Left kidney (tissue), 8 donors: ENCODE measurements at places on chromosomes 13 and 19.

GRCh38 chr13:94343243-94343585, 136.3 kb downstream of the DCT start:
- DNase-seq, result no peak

GRCh38 chr13:99225078-99225477, 24.4 kb downstream of the UBAC2 start:
- no peak for DNase-seq

DNA sequence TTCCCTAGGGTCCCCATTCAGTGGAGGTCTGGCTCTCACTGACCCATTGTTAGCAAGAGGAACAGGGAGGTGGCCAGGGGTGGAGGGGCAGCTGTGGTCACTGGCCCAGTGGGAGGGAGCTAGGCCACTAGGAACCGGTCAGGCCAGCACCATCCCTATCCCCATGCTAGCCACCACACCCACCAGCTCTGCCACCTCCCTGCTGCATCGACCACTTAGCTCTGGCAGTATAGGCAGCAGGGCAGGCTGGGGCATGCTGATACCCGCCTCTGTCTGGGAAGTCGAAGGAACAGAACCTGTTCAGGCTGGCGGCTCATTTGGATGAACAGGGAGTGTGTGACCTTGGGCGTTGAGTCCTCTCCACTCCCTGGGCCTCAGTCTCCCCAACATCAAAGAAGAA, 4.7 kb downstream of the PPP1R13L start:
- no peak for DNase-seq

GRCh38 chr13:88235441-88235840, 564.3 kb downstream of the SLITRK5 start:
- no peak for DNase-seq

DNA sequence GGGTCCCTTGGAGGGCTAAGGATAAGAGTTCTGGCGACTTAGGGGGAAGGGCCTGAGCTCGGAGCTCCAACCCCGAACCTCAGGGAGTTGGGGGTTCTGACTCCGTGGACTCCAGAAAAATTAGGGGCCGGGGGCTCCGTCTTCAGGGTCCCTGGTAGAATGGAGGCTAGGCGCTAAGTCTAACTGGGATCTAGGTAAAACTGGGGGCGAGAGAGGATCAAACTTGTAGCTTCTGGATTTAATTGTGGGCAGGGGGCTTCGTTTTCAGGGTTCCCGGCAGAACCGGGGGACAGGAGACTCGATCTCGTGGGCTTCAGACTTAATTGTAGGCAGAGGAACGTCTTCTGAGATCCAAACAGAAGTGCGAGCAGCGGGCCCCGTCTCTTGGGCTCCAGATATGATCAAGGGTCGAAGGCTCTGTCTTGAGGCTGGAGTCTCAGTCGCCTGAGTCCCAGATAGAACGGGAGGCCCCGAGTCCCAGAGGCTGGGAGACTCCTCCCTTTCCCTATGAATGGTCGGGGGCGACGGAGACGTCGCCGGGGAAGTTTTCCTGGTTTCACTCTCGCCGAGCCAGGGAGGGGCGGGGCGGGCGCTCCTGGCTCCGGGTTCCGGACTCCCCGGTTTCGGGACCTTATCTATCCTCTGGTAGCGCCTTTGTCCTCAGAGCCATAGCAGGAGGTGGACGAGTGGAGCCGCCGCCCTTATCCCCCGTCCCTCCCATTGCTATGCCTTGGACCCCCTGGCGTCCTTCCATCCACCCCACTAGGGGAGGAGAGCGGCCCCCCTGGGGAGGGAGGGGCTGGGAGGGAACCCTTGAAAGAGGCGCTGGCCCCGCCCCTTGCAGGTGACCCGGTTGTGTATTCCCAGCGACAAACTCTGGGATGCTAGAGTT, 1.3 kb downstream of the NECTIN2 start:
- DNase-seq, result peak; percentile 69

- no peak for DNase-seq
Measured at GRCh38 chr13:36859259-36859658, 40.2 kb downstream of the RFXAP start.

DNA sequence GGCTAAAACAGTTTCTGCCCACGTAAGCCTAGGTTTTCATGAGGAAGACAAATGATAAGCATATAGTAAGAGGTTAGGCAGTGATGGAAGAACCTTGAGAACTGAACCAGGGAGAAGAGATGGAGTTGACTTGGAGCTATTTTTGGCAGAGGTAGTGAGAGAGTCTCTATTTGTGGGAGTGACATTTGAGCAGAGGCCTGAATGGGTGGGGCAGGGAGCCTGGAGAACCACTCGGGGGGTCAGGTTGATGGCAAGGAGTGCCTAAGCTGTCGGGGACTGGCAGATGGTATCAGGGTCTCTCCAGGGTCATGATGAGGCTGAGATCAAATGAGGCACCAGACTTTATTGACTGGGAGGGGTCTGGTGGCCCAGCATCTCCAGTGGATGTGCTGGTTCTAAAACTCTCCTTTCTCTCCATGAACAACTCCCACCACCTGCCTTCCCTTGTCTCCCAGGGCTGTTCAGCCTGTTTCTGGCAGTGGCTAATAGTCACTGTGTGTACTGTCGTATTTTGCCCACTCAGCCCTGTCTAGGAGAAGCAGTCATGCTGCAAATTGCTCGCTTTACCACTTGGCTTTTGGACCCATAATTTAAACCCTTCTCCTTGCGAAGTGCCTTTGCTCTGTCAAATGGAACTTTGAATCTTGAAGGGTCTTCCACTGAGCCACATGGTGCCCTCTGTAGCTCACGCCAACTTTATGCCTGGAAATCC, 3.6 kb downstream of the MAU2 start:
- DNase-seq, result no peak

DNA sequence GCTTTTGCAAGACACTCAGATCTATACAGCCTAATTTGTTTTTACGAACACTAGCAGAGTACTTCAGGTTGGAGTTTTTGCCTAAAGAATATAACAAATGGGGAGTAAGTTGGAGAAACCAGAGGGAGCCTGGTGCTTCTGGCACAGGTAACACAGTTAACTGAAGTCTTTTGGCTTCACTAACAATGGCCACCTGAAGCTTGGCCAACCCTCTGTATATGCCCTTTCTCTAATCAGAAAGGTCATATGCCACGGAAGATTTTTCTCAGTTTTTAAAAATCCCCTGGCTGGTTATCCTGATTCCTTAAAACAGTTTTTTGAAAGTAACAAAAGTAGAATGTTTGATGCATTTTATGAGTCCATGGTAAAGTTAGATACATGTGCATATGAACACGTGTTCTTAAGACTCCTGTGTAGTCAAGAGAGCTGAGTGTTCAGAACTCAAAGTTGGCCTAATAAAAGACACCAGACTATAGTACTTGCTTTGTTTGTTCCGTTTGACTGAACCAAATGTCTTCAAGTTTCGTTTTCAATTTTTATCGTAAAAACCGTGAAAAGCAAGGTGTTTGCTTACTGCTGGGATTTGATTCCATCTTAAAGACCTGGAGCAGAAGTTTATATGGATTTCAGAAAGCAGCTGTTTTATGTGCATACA, 137.5 kb downstream of the KCNRG start:
- no peak for DNase-seq

- DNase-seq, result no peak
Measured at GRCh38 chr13:58566176-58566575, 934.6 kb downstream of the PCDH17 start.

- DNase-seq, result no peak
Measured at GRCh38 chr19:56905631-56906150, 65.2 kb upstream of the PEG3 start.

- DNase-seq, result no peak
Measured at GRCh38 chr13:46812301-46812797, 15.4 kb upstream of the ESD start.

- DNase-seq, result no peak
Measured at GRCh38 chr19:12730064-12730463, 4.4 kb downstream of the TRIR start.

GRCh38 chr13:111900390-111901131, 166.4 kb upstream of the SOX1 start:
- peak; percentile 76 for DNase-seq

- DNase-seq, result no peak
Measured at GRCh38 chr19:24057144-24057543, 29.8 kb upstream of the ZNF254 start.

DNA sequence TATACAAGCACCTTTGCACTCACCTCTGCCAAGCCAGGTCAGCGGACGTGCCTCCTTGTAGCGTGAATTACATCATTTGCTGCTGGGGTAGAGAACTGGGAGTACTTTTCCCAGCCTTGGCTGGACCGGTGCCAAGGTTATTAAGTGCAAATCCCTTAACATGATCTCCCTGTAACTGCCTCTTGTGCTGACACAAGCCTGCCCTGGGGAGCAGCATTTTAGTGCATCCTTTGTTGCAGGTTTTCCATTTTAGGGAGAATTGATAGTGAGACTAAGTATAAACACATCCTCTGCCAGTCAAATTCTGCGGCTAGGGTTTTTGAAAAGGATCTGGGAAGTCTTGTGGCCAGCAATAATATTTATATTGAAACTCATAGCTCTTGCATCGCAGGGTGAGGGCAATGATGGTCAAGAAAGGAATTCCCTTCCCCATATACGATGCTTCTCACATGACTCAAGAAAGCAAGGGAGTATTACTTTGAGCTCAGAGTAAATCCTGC, 32.7 kb upstream of the DCLK1 start:
- peak; percentile 76 for DNase-seq

DNA sequence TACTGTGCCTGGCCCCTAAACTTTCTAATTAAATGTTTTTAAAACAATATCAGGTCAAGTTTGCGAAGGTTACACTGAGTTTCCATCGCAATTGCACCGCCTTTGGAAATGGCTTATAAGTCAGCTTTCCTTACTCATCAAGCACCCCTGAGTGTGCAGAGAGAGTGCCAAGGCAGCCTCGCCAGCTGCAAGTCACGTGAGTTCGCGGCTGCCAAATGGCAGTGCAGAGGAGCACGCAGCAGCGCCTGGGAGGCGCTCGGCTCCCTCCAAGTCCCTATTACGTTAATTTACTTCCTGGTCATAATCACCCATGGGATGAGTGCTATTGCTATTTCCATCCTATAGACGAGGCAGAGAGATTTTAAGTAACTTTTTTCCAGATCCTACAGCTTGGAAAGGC, 319.6 kb downstream of the TEX29 start:
- no peak for DNase-seq

- no peak for DNase-seq
Measured at GRCh38 chr13:101881593-101881992, 429.1 kb downstream of the ITGBL1 start.

DNA sequence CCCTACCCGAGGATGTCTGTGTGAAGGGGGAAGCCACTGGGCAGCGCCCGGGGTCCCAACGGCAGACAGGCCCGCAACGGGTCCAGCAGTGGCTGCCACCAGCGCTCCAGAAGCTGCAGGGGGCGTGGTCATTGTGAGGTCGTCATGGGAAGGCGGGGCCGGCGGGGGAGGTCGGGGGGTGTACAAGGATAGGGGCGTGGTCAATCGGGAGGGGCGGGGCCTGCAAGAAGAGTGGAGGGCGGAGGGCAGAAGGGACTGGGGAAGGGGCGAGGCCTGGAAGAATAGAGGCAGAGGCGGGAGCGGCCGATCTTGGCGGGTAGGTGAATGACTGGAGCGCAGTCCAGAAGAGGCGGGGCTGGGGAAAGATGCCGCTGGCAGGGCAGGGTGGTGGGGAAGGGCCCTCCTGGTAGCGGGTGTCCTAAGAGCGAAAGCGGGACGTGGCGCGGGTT, 4.4 kb downstream of the FUZ start:
- DNase-seq, result peak; percentile 88

- DNase-seq, result no peak
Measured at GRCh38 chr13:73069206-73069805, 10.5 kb downstream of the KLF5 start.

DNA sequence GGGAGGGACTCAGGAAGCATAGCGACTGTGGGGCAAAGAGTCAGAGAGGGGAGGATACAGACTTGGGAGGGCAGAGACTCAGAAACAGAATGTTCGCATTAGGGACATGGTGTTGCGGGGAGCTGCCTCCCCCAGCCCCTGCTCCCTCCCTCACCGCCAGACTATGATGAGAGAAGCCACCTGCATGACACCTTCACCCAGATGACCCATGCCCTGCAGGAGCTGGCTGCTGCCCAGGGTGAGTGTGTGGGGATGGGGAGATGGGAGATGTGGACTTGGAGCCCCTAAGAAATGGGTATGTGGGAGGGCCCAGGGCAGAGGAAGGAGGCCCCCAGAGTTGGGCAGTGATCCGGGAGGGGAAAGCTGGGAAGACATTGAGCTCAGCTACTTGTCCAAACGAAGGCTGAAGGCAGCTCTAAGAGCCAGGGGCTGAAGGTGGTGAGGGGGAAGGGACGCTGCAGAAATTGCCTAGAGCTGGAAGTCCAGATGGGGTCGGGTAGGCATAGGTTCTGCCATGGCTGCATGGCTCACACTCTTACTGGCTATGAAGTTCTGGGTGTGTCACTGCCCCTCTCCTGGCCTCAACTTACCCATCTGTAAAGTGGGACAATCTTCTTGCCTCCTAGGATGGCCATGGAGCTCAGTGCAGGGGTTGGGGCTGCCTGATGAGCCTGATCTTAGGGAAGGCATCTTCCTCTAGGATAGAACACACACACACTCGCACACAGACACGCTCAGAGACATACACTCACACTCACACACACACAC, 1.4 kb downstream of the SPACA6 start:
- no peak for DNase-seq

DNA sequence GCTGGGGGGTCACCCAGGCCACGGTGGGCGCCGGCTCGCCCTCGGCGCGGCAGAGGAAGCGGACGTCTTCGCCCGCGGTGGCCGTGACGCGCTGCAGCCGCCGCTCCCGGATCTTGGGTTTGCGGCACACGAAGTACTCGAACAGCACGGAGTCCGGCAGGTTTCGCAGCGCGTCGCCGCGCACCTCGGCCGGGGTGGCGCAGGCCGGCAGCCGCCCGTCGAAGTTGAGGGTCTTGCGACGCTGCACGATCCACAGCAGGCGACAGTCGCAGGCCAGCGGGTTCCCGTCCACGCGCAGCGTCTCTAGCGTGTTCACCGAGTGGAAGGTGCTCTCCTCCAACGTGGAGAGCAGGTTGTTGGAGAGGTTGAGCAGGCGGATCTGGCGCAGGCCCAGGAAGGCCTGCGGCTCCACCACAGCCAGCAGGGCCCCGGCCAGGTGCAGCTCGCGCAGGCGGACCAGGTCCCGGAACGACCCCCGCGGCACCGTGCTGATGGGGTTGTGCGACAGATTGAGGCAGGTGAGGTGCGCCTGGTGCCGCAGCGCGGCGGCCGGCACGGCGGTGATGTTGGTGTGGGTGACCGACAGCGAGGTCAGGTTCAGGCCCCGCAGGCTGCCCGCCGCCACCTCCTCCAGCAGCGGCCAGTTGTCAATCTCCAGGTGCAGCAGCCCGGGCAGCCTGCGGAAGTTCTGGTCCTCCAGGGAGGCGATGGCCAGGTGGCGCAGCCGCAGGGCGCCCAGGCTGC, 8.6 kb upstream of the PEAK3 start:
- DNase-seq, result no peak

GRCh38 chr13:96112936-96113335, 23.0 kb downstream of the HS6ST3 start:
- DNase-seq, result no peak
